Stimulated activated CD4-positive, alpha-beta T cell treated with anti-CD3 and anti-CD28 coated beads, Interleukin-15, amount 100 ng/mL, for 48 hours (primary cell): ENCODE measurements at places on chromosomes 4 and X.
A peak's percentile ranks its signal among the peaks of the same experiment; 100 is the strongest.

- no peak for DNase-seq
Observed at GRCh38 chrX:20361081-20361889, 94.6 kb upstream of the RPS6KA3 start.

GRCh38 chrX:79412166-79412565 is 45.0 kb upstream of the ITM2A start:
- no peak for DNase-seq

DNA sequence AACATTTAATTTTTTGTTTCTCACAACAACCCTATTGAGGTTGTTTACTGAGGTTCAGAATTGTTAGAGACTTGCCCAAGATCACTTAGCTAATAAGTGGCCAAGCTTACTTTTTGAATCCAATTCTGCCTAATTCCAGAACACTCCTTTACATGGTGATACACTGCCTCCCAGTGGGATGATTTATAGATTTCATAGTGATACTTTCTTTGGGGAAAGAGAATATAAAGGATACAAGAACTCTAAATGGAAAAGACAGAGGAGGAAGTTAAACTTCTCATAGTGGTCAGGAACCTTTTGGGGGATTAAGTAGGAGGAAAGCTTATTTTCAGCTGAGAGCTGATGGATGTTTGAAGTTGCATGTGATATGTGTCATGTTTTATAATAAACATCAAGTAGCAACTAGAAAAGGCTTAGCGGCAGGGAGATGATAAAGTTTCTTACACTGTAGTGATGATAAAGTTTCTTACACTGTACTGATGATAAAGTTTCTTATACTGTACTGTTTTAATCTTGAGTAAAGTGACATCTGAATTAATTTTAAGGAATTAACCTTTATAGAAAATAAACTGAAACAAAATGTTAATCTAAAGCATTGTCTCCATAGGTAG is 15.3 kb downstream of the STAG2 start:
- no peak for DNase-seq

DNA sequence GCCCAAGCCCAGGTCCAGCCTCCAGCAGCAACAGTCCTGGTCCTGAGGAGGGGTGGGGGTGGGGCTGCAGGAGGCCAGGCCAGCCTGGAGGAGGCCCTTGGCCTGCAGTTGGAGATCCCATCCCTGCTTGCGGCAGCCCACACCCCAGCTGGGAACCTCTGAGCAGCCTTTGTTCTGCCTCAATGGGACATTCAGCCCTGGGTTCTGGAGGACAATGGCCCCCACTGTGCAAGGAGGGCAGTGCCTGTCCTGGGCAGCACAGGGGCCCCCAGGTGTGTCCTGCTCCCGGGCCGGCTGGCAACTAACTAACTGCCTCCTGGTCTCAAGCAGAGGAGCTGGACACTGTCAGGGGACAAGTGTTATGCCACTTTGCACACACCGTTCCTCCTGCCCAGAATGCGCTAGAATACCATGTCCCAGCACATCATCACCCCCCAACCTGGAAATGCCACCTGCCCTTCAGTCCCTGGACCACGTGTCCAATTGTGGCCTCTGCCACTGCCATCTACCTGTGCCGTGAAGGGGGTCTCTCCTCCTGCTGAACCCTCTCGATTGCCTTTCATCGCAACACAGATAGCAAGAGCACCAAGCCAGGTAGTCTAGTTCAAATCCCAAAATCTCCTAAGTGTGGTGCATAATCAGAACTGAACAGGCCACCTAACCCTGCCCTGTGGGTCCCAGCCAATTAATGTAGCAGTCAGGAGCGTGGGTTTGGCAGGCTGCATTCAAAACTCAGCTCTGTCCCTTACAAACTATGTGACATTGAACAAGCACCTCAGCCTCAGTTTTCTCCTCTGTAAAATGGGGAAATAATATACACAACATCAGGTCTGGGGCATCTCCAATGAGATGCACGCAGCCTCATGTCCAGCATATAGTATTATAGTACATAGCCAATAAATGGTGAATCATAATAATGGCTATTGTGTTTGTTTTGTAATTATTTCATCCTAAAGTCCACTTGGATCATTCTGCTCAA is 8.8 kb downstream of the PPP2R2C start:
- DNase-seq, result no peak

GRCh38 chr4:100188829-100189228 is 1.4 kb downstream of the DDIT4L start:
- no peak for DNase-seq

- DNase-seq, result no peak
Observed at GRCh38 chrX:20140420-20140819, 1.2 kb downstream of the EIF1AX start.

GRCh38 chr4:4762909-4763821 is 96.3 kb upstream of the MSX1 start:
- peak; percentile 11 for DNase-seq

DNA sequence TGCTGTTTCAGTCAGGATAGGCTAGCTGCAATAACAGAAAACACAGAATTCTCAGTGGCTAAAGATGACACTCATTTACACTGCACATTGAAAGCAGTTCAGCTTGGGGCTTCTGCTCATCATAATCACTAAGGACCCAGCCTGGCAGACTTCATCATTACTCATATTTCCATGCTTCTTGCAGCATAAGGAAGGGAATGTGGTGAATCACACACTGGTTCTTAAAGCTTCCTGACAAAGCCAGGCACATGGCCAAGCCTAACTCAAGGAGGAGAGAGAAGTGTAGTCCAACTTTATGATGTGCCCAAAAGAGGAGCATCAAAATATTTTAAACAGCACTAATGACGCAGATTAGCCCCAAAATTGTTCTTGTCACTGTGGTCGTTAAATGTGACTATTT is 186.5 kb downstream of the BANK1 start:
- no peak for DNase-seq

- no peak for DNase-seq
Observed at GRCh38 chr4:91636083-91636482, 667.7 kb upstream of the GRID2 start.
